ENCODE measurements at places on chromosomes 1 and 21.
A peak's percentile ranks its signal among the peaks of the same experiment; 100 is the strongest.

GRCh38 chr1:117928881-117929342 is 509 bp downstream of the GDAP2 start:
- no peaks in the 10 kb centered on the region for H3K36me3 ChIP-seq
- H3K27ac ChIP-seq, result peak overlapping the region; percentile 99
- peak overlapping the region; percentile 94 for H3K4me3 ChIP-seq
- no peak for DNase-seq
- peaks cover 69% of the 10 kb centered on the region for H3K4me1 ChIP-seq
- H3K27me3 ChIP-seq, result no peaks in the 10 kb centered on the region

GRCh38 chr1:209752890-209753289 is 3.0 kb upstream of the TRAF3IP3 start:
- peak overlapping the region; percentile 92 for H3K27ac ChIP-seq
- H3K27me3 ChIP-seq, result no peaks in the 10 kb centered on the region
- H3K36me3 ChIP-seq, result peaks cover 4% of the 10 kb centered on the region
- H3K4me3 ChIP-seq, result no peak overlapping the region
- peaks cover 67% of the 10 kb centered on the region for H3K4me1 ChIP-seq
- no peak for DNase-seq

- H3K36me3 ChIP-seq, result no peaks in the 10 kb centered on the region
- H3K27me3 ChIP-seq, result peaks cover 9% of the 10 kb centered on the region
- no peak overlapping the region for H3K4me3 ChIP-seq
- H3K27ac ChIP-seq, result no peak overlapping the region
- H3K4me1 ChIP-seq, result peaks cover 2% of the 10 kb centered on the region
- DNase-seq, result no peak
Measured at GRCh38 chr1:209349363-209350308, 233.9 kb upstream of the CAMK1G start.

- no peaks in the 10 kb centered on the region for H3K4me1 ChIP-seq
- no peaks in the 10 kb centered on the region for H3K27me3 ChIP-seq
- H3K36me3 ChIP-seq, result no peaks in the 10 kb centered on the region
- H3K27ac ChIP-seq, result no peak overlapping the region
- no peak for DNase-seq
Measured at GRCh38 chr1:201636510-201636971, 97.6 kb downstream of the NAV1 start.

- no peaks in the 10 kb centered on the region for H3K4me1 ChIP-seq
- DNase-seq, result no peak
- peaks cover 2% of the 10 kb centered on the region for H3K27me3 ChIP-seq
- no peak overlapping the region for H3K27ac ChIP-seq
- no peaks in the 10 kb centered on the region for H3K36me3 ChIP-seq
Measured at GRCh38 chr1:42422737-42423136, 33.1 kb downstream of the ZMYND12 start.

DNA sequence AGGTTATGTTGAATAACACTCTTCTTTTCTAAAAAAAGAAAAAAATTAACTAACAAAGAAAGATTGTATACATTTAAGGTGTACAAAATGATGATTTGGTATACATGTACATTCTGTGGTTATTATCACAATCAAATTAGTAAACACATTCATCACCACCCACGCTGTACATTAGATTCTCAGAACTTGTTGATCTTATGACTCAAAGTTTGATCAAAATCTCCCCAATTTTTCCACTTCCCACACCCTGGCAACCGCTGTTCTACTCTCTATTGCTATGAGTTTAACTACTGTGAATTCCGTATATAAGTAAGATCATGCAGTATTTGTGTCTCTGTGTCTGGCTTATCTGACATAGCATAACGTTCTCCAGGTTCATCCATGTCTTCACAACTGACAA is 469.5 kb upstream of the CHRM3 start:
- no peak overlapping the region for H3K4me3 ChIP-seq
- DNase-seq, result no peak
- no peaks in the 10 kb centered on the region for H3K27me3 ChIP-seq
- no peaks in the 10 kb centered on the region for H3K4me1 ChIP-seq
- no peak overlapping the region for H3K27ac ChIP-seq

DNA sequence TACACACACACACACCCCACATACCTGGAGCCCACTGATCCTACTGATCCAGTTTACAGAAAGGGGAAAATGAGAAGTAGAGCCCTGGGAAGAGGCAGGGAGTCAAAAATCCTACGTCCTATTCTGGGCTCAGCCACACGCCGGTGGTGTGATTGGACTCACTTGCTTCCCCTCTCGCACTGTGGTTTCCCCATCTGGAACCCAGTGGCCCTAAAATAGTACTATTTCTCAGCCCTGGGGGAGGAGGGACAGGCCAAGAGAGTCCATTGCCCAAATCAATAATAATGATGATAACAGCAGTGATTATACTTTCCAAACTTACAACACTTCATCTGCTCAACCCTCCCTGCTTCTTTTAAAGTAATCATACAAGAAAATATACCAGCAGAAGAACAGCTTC is 2.9 kb upstream of the PIGR start:
- H3K4me1 ChIP-seq, result no peaks in the 10 kb centered on the region
- no peak overlapping the region for H3K27ac ChIP-seq
- H3K27me3 ChIP-seq, result no peaks in the 10 kb centered on the region
- DNase-seq, result no peak
- no peak overlapping the region for H3K4me3 ChIP-seq
